ENCODE measurements at places on chromosomes 4 and X.

DNA sequence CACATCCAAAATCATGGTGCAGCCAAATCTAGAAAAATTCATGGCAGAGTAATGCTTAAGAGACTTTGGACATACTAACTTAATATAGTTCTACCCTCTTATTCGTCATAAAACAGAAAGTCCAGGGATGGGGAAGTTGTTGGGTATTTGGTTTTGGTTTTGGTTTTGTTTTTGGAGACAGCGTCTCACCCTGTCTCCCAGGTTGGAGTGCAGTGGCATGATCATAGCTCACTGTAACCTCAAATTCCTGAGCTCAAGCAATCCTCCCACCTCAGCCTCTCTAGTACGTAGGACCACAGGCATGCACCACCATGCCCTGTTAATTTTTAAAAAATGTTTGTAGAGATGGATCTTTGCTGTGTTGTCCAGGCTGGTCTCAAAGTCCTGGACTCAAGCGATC lies 271.8 kb upstream of the TENM3 start:
- DNase-seq, result no peak

- DNase-seq, result no peak
Observed at GRCh38 chrX:20019672-20020365, 29.0 kb upstream of the BCLAF3 start.

DNA sequence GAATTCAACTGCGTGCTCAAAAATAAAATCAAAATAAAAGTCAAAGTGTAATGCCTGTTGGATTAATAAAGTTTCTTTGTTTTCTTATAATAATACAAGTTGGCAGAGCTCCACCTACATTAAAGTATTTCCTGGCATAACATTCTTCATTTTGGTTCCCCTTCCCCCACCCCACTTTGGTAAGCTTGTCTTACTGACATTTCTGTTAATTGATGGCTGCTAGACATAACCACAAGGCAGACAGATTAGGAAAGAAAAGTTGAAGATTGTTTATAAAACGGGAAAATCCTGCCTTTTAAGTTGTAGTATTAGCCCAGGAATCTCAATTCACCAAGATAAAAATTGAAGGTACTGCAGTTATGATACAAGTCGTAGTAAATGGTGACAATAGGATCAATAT lies 246.5 kb upstream of the RPS6KA3 start:
- no peak for DNase-seq

GRCh38 chr4:139247700-139248238 lies 32.3 kb downstream of the MGARP start:
- DNase-seq, result no peak

- no peak for DNase-seq
Observed at GRCh38 chr4:125663896-125664767, 349.4 kb downstream of the FAT4 start.

- DNase-seq, result no peak
Observed at GRCh38 chrX:70176938-70177533, at the start of gene DGAT2L6. Gene DGAT2L6, plus strand, starts transcription at chrX:70177483. Its CDS starts 100 bp downstream, at chrX:70177583.

DNA sequence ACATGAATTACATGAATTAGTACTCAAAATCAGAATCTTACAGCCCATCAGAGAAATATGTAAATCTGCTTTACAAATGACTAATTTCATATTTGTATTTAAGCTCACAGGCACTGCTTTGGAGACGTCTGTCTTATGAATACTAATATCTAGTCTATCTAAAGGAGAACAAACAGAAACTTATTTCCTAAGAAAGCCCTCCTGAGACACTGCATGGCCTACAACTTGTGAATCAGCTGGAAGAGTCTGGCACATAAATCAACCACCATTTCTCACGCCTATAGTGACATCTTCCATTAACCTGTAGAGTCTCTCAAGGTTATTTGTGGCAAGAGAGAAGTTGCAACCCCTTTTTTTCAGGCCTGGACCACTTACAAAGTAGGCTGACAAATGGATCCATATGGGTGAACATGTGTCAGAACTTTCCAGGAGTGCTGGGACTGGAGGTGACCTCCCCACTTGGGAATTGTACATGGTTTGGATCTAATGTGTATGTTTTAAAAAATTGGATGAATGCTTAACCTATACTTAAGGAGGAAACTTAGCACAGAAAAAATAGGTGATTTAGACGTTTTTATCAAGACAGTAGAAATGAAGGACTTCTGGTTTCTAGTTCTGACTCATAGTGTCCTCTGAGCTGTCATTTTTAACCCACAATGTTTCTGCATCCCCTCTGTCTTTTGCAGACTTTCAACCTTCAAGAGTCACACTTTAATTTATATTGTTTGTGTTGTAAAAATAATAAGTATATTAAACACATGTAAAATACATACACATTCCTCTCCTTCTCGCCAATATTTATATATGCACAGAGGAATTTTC lies 83.2 kb upstream of the ARHGAP24 start:
- DNase-seq, result no peak

- no peak for DNase-seq
Observed at GRCh38 chr4:56976283-56976836, 1.0 kb downstream of the NOA1 start.

GRCh38 chr4:150240011-150240410 lies 161.8 kb downstream of the DCLK2 start:
- no peak for DNase-seq

GRCh38 chr4:121155893-121156292 lies 8.2 kb downstream of the TNIP3 start:
- peak; percentile 62 for DNase-seq

DNA sequence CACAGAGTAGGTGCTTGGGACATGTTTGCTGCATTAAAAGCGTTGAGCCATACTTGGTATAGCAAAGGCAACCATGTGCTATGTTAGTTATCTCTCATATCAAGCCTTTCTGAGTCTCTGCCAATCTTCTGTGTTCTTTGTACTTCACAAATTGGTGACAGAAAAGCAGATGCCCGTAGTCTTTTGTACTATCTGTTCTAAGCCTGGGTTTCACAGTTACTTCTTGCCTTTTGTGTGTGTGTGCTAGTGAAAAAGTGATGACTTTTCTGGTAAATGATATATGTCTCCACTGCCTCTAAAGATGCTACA lies 16.1 kb upstream of the KLHL2 start:
- no peak for DNase-seq

Measured in RWPE1 (cell line).